ENCODE measurements at places on chromosomes 4 and X.

DNA sequence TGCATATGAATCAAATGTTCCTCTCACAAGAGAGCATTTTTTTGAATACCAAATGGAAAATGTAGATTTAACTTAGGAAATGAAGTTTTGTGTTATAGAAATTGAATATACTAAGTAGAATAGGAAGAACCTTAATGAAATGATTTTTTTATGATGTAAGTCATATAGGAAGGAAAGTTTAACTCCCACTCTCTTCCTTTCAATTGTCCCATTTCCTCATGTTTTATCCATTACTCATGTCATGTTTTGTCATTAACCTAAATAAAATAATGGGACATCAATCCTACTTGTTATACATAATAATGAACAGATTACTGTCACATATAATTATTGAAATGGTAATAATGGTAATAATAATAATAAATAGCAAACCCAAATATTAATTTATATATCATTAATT lies 22.7 kb upstream of the SRD5A3 start:
- no peak for DNase-seq

DNA sequence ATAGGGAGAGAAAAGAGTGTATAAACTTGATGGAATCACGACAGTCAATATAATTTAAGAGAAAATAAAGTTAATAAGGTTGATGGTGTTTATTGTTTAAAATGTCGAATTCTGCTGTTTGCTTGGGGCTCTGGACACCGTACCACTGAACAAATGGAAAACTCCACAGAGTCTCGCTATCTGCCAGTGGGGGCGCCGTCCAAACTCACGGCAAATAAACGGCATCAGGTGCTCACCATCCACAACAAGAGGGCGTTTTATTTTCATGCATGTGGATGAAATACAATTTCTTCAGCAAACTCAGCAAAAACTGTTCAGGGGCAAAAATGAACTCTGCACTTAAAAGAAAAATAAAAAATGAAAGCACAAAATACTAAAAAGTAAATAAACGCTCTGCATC lies 46.6 kb upstream of the FAM47C start:
- DNase-seq, result no peak

GRCh38 chr4:44235897-44236296 lies 212.7 kb downstream of the KCTD8 start:
- no peak for DNase-seq

- DNase-seq, result no peak
Measured at GRCh38 chrX:44775726-44776125, 68.1 kb upstream of the DUSP21 start.

- DNase-seq, result no peak
Measured at GRCh38 chrX:43627147-43627546, 29.0 kb upstream of the MAOA start.

DNA sequence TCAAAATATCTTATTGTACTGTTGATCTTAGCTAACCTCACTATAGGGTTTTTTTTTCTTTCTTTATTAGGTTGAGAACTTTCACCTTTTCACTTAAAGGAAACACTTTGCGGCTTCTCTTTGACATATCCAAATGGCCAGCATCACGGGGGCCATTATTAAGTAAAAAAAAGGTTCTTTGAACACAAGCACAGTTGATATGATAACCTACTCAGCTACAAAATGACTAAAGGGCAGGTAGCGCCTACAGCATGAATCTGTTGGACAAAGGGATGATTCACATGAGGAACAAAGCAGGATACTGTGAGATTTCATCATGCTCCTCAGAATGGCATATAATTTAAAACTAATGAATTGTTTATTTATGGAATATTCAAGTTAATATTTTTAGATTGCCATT lies 119.6 kb downstream of the CCSER1 start:
- DNase-seq, result no peak

- DNase-seq, result peak; percentile 4
Measured at GRCh38 chrX:9396930-9397329, 67.9 kb upstream of the TBL1X start.

DNA sequence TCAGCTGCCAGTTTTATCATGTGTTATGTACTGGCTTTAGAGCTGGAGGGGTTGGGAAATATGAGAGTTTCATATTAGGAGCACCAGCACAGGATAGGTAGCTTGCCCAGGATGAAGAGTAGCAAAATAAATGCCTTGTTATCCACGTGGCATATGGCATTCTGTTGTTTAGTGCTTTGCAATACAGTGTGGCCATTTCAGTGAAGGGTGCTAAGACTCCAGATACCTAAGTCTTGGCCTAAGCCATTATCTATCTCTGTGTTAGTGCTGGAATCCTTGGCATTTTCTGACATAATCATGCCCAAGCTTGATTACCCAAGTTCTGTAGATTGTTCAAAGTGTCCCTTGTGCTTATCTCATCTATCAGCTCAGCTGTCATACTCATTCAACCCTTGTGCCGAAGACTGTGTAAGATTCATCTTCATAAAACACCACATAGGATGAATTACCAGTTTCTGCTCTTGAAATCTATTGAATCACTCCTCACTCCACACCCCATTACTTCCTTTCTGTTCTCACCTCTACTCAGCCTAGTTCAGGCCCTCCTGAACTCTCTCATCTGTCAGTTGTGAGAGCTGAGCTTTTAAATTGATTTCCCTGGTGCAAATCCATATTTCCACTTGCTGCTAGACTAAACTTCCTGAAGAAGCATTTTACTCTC lies 73.5 kb downstream of the CLCN5 start:
- no peak for DNase-seq

Measured in neuronal stem cell (in vitro differentiated cells).